Colonic mucosa (tissue), 4 donors: ENCODE measurements at places on chromosomes 5 and 9.
A peak's percentile ranks its signal among the peaks of the same experiment; 100 is the strongest.

DNA sequence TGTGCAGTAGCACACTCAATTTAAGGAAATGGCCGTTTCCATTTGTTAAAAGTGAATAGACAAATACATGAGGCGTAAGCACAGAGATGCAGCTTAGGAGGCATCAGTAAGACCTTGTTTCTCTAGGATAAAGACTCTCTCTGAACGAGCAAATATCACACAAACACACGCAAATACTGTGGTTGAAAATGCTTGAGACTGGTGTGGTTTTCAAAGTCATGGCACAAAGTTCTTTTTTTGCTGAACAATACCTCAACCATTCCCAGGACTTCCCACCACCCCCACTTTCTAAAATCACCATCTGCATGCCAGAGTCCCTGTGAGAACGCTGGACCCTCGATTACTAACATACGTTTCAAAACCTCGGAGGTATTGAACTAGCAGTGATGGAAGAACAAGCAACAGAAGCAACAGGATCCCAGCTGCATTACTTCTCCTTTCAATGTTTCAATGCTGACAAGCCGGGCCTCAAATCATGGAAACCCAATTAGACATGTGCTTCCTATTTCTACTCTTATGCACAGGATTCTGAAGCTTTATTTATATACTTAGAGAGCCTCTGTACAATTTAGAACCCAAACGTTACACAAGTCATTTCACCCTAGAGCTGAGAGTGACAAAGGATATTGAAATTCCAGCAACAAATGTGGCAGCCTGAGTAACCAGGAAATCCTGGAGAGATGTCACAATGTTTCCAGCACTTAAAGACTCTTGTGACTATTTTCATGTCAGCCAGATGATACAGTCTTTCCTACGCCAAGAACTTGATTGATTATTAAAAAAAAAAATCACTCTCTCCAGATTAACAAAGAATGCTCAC is 63.9 kb downstream of the CDC14B start:
- DNase-seq = no peak

DNA sequence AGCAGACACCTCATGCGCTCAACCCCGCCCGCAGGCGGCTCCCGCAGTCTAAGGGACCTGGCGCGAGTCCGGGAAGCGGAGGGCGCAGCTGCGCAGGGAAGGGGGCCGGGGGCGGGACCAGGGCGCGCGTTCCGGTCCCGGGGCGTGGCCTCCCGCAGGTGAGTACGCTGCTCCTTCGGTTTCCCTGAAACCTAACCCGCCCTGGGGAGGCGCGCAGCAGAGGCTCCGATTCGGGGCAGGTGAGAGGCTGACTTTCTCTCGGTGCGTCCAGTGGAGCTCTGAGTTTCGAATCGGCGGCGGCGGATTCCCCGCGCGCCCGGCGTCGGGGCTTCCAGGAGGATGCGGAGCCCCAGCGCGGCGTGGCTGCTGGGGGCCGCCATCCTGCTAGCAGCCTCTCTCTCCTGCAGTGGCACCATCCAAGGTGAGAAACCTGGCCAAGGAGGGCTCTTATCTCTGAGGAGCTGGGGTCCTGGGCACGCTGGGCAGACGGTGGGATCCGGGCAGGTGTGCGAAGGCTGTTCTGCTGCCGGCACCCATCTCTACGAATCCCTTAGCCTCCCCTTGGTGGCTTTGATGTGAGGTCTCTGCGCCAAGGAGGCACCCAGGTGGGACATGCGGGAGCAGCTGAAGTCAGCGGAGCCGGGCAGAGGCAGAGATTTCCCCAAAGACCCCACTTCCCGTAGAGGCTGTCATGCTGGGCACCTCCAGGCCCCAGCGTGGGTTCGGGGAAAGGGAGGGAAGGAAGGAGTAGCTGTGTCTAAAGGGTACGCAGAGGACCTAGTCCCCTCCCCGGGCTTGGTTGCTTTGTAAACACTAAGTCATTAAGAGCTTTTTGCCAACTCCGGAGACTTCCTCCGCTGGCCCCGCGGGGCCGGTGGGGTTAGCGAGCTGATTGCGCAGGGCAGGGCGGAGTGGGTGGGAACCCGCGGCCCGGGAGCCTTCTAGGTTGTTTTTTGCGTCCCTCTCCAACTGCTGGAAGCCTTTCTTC is at the start of gene F2RL1:
TSS of gene F2RL1 (plus strand) at position 187 of the 988 bp plus-strand sequence. CDS start at position 340, 153 bp downstream.
- peak; percentile 94 for DNase-seq

GRCh38 chr5:176596689-176597416 is 13.1 kb downstream of the GPRIN1 start:
- DNase-seq = peak; percentile 54

- no peak for DNase-seq
Measured at GRCh38 chr5:173727839-173728778, 111.7 kb upstream of the BOD1 start.

- no peak for DNase-seq
Measured at GRCh38 chr5:342501-343460, 21.3 kb downstream of the AHRR start.

- no peak for DNase-seq
Measured at GRCh38 chr9:15294604-15295003, 12.4 kb downstream of the TTC39B start.

GRCh38 chr9:15982182-15982581 is 429.3 kb downstream of the CCDC171 start:
- no peak for DNase-seq

DNA sequence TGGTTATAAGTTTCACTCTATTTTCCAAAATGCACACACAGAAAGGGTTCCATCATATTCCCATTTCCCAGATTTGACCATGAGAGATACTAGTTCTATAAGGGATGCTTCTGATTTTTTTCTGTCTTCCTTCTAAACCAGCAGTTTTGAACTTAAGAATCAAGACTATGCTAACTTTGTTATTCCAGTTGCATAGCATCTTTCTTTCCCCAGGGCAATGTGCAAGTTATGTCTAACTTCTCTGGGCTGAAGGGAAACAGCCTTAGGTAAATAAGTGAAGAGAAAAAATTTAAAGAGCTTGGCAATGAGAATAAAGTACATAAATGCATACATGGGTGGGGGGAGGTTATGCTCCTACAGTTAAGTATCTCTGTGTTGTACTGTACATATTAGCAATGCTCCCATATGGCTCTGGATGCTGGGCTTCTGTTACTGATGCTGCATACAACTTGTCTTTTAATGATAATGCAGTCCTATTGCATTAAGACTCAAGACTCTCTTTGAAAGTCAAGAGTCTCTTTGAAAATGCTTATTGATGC is 125.8 kb upstream of the SLC12A2 start:
- DNase-seq = no peak

DNA sequence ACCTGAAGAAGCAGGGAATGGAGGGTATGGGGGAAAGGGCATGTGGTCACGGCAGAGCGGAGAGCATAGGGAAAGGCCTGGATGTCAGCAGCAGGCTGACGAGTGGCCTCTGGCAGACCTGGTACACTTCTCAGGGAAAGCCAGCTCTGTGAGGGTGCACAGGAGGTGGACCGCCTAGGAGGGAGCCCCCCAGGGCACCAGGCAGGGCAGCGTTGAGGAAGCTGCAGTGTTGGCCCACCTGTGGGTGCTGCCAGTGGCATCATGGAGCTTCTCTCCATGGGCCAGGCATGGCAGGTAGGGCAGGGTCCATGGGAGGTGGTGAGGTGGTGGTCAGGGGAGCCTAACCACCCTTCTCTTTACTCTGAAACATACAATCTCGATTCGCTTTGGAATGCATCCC is 143.0 kb upstream of the PITX1 start:
- DNase-seq = no peak

- DNase-seq = no peak
Measured at GRCh38 chr9:124284237-124284831, 26.6 kb downstream of the NEK6 start.
